ENCODE measurements at places on chromosomes 2 and 18. TPM values are rescaled to one million over a fixed set of nuclear protein-coding genes. Genes with fewer than 3 reads are reported as not detected.

DNA sequence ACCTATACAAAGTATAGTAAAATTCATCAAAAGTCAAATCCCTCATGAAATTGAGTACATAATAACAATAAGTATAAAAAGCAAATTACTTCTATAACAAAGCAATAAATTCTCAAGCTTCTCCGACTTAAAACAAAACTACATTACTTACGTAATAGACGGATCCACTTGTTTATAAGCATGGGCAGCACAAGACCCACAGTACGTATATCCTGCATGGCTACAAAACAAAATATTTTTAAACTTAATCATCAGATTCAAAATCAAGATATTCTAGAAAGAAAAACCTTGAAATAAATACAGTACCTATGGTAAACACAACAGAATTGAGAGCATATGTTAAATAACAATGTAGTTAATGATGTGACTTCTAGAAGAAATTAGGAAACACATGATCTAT lies 78.9 kb downstream of the MEMO1 start:
- H3K27me3 ChIP-seq, result no peaks in the 10 kb centered on the region
- H3K4me3 ChIP-seq, result no peak overlapping the region
- no peak overlapping the region for H3K27ac ChIP-seq
- no peaks in the 10 kb centered on the region for H3K4me1 ChIP-seq
- H3K36me3 ChIP-seq, result no peaks in the 10 kb centered on the region
- DNase-seq, result no peak

DNA sequence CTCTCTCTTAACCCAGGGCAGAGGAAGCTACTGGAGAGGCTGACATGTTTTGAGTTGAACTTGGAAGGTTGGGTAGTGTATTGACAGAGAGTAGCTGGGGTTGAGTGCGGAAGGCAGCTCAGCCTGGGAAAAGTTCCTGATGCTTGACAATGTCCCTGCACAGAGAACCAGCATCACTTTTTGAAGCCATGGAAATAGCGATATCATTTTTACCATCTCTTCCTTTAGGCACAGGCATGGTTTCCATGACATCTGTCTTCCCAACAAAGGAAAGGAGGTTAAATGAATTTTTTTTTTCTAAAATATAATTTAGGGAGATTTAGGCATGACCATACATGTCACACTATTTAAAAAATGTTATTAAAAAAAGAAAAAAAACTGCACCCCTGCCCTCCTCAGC lies 78.3 kb upstream of the KCNE4 start:
- H3K4me1 ChIP-seq, result no peaks in the 10 kb centered on the region
- no peak overlapping the region for H3K27ac ChIP-seq
- H3K4me3 ChIP-seq, result no peak overlapping the region
- H3K36me3 ChIP-seq, result no peaks in the 10 kb centered on the region

- no peaks in the 10 kb centered on the region for H3K27me3 ChIP-seq
- no peak for DNase-seq
- no peak overlapping the region for H3K4me3 ChIP-seq
- no peaks in the 10 kb centered on the region for H3K4me1 ChIP-seq
These were observed 297.6 kb upstream of the NRXN1 start for GRCh38 chr2:51329512-51329911.

GRCh38 chr2:127706215-127706990 lies 5.1 kb downstream of the SFT2D3 start:
- no peak overlapping the region for H3K4me3 ChIP-seq
- DNase-seq, result no peak
- H3K4me1 ChIP-seq, result no peaks in the 10 kb centered on the region
- H3K36me3 ChIP-seq, result peaks cover 71% of the 10 kb centered on the region

DNA sequence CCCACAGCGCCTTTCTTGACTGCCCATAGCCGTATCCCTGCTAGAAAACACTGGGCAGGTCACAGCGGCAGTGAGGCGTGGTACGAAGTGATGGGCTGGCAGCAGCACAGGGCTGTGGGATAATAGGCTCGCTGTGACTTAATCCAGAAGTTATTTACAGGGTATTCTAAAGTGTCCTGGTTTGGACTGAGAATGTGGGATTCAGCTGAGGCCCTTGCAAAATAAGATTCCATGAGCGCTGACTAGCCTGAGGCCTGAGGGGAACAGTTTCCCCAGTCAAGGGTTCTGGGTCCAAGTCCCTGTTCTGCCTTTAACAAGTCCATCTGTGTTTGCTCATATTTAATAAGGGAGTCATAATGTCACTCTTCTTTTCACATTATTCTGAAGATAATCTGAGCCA lies 34.6 kb downstream of the SETBP1 start:
- no peak overlapping the region for H3K4me3 ChIP-seq
- peaks cover 9% of the 10 kb centered on the region for H3K4me1 ChIP-seq
- peaks cover 2% of the 10 kb centered on the region for H3K36me3 ChIP-seq
- no peak overlapping the region for H3K27ac ChIP-seq
- H3K27me3 ChIP-seq, result no peaks in the 10 kb centered on the region

GRCh38 chr18:58766164-58766563 lies 94.9 kb downstream of the MALT1 start:
- H3K4me3 ChIP-seq, result no peak overlapping the region
- peak; percentile 2 for DNase-seq
- H3K27me3 ChIP-seq, result no peaks in the 10 kb centered on the region
- H3K27ac ChIP-seq, result no peak overlapping the region
- H3K36me3 ChIP-seq, result no peaks in the 10 kb centered on the region

DNA sequence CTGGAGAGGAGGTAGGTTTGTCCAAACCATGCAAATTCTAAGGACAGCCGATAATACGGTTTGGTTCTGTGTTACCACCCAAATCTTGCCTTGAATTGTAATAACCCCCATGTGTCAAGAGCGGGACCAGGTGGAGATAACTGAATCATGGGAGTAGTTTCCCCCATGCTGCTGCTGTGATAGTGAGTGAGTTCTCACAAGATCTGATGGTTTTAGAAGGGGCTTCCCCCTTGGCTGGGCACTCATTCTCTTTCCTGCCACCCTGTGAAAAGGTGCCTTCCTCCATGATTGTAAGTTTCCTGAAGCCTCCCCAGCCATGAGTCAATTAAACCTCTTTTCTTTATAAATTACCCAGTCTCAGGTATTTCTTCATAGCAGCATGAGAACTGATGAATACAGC lies 295.2 kb downstream of the NBAS start:
- no peak for DNase-seq
- no peaks in the 10 kb centered on the region for H3K36me3 ChIP-seq
- peaks cover 2% of the 10 kb centered on the region for H3K4me1 ChIP-seq
- no peaks in the 10 kb centered on the region for H3K27me3 ChIP-seq

- H3K4me3 ChIP-seq, result no peak overlapping the region
- H3K36me3 ChIP-seq, result no peaks in the 10 kb centered on the region
- H3K4me1 ChIP-seq, result peaks cover 8% of the 10 kb centered on the region
These were observed 220.1 kb downstream of the HAUS1 start for GRCh38 chr18:46324087-46324955.

The TMEM247 gene
- not detected for total RNA-seq

The ERBB4 gene
- total RNA-seq, result 0.04 TPM

The DIPK1C gene
- not detected for total RNA-seq

The NT5C1B gene
- not detected for total RNA-seq

The PPP1R1C gene
- total RNA-seq, result 4.0 TPM

The MTCL1 gene
- 45.1 TPM for total RNA-seq

The NOL4 gene
- total RNA-seq, result 0.74 TPM

Measured in H9 (cell line).